ENCODE measurements at places on chromosomes 6 and 20. TPM values are rescaled to one million over a fixed set of nuclear protein-coding genes. Genes with fewer than 3 reads are reported as not detected.

The SLC17A2 gene
- not detected for total RNA-seq

The RTN4IP1 gene
- total RNA-seq: 17.0 TPM

The KIFC1 gene
- 1.3 TPM for total RNA-seq

The FKBP1C gene
- total RNA-seq: 0.68 TPM

The PIM1 gene
- total RNA-seq: 27.8 TPM

DNA sequence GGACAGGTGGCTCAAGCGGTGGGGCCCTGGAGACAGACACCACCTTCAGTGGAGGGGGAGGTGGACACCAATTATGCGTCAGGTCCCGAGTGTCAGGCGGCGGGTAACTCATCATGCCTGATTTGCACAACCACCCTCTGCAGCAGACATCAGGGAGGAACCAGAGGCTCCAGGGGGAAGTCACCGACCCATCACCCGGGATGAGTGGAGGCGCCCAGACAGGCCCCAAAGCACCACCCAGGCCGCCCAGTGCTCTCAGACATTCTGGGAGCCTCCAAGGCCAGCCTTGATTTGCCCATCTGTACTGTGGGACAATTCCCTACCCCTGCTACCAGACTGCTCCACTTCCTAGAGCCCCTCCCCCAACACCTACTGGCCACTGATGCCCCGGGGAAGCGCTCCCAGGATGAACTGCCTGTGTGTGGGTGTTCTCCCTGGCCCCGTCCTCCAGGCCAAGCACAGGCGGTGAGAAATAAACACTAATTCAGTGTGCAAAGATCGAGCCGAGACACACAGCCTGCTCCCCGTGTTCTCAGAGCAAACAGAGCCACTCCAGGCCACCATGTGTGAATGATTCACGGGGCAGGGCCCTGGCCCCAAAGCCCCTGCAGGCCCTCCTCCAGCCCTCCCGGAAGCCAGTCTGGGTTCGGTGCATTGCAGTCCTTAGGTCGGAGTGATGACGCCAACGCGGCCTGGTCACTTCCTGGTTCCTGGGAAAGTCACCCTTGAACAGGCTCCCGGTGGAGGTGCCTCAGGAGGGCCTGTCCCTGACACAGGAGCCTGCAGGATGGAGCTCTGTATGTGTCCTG is 107.2 kb downstream of the ASXL1 start:
- no peak for DNase-seq

- DNase-seq: no peak
These were observed 59.0 kb downstream of the CTCFL start for GRCh38 chr20:57465943-57466342.

- no peak for DNase-seq
These were observed 314.8 kb downstream of the CDC5L start for GRCh38 chr6:44702292-44702691.

DNA sequence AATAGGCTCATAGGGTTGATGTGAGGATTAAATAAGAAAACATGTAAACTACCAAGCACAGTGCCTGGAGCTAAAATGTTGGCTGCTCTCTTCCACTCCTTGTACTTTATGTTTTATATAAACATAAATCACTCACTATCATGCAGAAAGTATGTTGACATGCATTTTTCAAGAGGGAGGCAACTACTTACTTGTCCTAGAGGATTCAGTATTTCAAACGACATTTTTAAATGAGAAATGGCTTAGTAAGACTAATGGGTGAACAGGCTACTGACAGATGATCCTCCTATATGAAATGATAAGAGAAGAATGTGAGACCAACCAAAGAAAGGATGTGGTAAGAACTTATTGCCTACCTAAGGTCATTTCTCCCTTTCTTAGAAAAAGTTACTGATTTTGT is 21.0 kb downstream of the LATS1 start:
- no peak for DNase-seq

DNA sequence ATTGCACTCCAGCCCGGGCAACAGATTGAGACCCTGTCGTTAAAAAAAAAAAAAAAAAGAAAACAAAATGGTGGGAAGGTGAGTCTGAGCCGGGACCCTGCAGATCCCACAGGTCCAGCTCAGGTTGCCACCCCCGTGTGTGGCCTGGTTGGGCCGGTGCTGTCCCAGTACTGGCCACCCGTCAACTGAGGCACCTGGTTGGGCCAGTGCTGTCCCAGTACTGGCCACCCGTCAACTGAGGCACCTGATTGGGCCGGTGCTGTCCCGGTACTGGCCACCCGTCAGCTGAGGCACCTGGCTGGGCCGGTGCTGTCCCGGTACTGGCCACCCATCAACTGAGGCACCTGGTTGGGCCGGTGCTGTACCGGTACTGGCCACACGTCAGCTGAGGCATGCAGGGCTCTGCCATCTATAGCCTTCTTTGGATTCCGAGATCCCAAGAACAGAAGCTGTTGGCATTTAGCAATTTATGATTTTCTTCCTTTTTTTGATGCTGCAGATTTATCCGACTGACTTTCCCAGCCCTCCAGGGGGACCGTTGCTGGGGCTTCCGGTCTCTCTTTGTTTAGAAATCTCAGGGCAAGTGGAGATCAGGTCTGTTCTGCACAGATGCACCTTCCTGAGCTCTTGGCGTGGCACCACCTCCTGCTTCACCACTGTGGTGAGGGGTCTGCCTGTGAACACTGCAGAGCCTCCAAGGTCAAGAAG is 113.8 kb downstream of the SYCP2 start:
- no peak for DNase-seq

GRCh38 chr6:130513770-130514169 is 148.0 kb downstream of the TMEM200A start:
- DNase-seq: no peak

Measured in Right ventricle myocardium inferior (tissue), 1 donor.